ENCODE measurements at places on chromosomes 13 and 19.
A peak's percentile ranks its signal among the peaks of the same experiment; 100 is the strongest.

DNA sequence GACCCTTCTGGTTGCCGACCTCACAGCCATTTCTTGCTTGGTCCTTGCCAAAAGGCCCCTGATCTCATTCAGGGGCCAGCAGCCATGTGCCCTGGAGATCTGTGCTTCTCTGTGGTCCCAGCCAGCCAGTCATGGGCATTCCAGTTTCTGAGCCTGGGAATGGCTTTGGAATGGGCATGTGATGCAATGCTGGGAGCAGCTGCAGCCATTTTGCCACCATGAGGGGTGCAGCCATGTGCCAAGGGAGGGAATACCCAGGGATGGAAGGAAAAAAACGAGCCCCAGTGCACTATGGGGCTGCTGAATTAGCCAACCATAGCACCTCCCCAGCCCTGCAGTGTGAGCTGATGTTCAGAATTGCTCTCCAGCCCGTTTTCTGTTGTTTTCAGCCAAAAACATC lies 26.3 kb downstream of the F2RL3 start:
- no peak for DNase-seq

DNA sequence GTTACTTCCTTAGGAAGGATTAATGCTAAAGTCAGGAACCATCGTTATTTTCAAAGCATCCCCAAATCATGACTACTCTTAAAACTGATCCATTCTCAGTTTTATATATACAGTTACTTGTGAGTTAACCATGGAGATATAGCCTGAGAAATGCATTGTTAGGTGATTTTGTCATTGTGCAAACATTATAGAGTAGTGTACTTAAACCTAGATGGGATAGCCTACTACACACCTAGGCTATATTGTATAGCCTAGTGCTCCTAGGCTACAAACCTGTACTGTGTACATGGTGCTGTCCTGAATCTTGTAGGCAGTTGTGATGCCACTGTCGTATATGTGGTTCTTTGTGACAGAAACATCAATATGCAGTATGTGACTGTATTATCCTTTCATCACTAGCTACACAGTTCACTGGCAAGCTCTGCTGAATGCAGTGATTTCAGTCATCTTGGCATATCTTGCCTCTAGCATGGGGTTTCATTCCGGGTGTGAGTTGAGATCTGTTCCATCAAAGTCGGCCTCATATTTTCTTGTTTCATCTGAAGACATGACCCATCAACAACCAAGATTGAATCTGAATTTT lies 45.3 kb downstream of the CDK8 start:
- no peak for DNase-seq

DNA sequence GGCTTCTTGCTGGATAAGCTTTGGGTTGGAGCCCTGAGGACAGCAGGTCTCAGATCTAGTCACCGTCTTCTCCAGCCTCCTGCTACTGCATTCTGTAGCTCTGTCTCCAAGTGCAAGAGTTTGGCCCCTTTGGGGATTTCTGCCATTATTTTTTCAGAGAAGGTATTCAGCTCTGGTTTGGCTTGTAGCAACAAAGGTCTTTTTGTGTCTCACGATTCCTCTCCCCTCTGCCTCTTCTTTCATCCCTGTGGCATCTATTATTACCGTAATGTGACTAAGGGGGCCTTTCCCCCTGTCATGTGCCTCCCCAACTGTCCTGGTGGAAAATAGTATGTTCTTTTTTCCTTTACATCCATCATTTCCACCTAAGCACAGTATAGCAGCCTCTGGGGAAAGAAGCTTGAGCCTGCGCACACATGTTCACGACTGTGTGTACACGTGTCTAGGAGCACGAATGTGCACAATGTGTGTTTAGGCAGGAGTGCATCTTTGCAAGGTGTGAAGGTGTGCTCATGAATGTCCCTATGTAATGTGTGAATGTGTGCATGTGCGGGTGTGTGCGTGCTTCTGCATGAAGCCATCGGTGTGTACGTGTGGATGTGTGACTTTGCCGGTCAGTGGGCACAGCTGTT lies 273.9 kb downstream of the ZNF536 start:
- no peak for DNase-seq

DNA sequence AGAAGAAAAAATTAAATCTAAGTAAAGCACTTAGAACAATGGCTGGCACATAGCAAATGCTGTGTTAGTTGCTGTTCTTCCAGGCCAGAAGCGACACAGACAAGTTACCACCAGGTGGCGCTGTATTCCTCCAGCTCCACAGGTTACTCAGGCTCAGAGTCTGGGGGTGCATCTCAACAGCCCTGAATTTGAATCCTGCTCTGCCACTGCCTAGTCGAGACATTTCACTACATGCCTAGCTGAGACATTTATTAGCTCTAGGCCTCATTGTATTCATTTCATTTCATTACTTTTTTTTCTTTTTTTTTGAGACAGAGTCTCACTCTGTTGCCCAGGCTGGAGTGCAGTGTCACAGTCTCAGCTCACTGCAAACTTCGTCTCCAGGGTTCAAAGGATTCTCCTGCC lies 16.4 kb upstream of the CYP2B6 start:
- DNase-seq: peak; percentile 72

GRCh38 chr19:34075661-34076091 lies 96.6 kb upstream of the LSM14A start:
- no peak for DNase-seq

- no peak for DNase-seq
Measured at GRCh38 chr13:40651866-40652587, 14.4 kb downstream of the FOXO1 start.

DNA sequence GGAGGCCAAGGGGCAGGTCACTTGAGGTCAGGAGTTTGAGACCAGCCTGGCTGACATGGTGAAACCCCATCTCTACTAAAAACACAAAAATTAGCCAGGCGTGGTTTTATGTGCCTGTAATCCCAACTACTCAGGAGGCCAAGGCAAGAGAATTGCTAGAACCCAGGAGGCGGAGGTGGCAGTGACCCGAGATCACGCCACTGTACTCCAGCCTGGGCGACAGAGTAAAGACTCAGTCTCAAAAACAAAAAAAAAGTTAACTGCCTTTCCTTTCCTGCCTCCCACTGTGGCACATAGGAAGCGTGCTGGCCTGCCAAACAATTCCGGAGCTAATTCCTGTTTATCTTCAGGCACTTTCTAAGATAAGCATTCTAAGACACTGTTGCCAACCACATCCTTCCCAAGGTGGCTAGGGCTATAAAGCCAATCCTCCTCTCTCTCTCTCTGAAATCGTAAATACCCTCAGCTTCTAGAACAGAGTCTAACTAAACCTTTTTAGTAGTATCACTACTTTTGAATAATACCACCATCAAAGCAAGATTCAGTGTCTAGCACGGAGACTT lies 21.6 kb downstream of the SLC25A30 start:
- no peak for DNase-seq

DNA sequence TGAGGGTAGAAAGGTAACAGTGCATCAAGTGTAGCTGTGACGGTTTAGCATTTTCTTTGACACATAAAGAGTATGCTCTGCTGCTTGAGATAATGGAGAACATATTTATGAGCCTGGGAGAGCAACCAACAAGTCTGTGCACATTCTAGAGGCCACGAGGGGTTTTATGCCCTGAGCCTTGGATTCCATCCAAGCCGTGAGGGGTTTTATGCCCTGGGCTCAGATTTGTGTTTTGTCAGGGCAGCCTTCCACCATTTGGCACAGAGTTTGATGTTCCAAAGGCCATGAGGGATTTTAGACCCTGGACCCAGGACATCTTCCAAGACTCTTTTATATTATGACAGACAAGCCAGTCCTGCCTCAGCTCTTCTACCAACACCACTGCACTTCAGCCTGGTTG lies 106.4 kb downstream of the ZNF486 start:
- DNase-seq: no peak

DNA sequence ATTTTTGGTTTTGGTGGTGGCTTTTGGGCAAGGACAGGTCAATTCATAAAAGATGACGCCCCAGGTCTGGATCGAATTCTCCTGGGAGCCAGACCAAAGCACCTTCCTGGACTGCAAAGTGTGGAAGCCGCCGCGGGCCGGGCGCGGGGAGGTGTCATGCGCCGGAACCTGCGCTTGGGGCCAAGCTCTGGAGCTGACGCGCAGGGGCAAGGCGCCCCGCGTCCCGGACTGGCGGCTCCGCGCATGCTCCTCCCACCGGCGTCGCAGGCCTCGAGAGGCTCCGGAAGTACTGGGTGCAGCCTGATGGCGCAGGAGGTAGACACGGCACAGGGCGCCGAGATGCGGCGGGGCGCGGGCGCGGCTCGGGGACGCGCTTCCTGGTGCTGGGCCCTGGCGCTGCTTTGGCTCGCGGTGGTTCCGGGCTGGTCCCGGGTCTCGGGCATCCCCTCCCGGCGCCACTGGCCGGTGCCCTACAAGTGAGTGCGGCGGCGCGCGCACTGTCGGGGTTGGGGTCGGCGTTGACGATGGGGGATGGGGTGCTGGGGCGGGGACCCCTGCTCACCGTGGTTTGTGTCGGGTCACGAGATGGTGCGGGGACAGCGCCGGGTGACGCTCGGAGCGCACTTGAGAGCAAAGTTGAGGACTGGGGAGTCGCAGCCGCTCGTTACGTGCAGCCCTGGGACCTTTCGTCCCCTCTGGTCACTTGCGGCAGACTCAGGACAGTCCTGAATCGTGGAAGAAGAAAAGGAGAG lies at the start of gene CLN5:
TSS of gene CLN5 (plus strand) at position 286 of the 752 bp plus-strand sequence. CDS start at position 304, 18 bp downstream.
- peak; percentile 82 for DNase-seq

DNA sequence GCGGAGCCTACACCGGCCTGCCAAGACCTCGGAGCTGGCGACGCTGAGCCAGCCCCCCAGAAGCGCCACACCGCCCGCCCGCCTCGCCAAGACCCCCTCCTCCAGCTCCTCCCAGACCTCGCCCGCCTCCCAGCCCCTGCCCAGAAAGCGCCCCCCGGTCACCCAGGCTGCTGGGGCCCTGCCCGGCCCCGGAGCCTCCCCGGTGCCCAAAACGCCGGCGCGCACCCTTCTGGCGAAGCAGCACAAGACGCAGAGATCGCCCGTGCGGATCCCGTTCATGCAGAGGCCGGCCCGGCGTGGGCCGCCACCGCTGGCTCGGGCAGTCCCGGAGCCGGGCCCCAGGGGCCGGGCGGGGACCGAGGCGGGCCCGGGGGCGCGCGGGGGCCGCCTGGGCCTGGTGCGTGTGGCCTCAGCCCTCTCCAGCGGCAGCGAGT lies 10.2 kb downstream of the C19orf25 start:
- no peak for DNase-seq

DNA sequence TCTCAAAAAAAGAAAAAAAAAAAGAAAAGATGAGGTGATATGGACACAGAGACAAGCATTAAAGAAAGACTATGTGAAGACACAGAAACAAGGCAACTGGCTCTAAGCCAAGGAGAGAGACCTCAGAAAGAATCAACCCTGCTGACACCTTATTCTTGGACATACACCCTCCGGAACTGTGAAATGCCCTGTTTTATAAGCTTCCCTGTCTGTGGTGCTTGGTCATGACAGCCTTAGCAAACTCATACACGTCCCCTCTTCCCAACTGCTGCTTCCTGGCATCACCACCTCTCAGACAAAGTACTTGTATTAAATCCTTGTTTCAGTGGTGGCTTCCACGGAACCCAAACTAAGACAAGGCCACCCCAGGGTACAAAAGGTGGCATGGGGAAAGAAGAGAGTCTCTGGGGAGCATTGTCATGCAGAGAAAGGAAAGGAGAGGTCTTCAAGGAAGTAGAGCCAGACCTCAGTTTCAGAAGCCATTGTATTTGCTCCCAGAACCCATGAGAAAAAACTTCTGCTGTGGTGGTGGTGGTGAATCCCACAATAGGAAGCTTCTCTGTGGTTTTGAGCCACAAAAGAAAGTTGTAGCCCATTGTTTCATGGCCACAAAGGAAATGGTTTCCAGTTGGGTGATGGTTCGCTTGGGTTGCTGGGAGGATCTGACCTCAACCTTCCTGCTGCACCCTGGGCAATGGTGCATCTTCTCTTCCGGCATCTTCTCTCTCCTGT lies 16.3 kb upstream of the TSPAN16 start:
- DNase-seq: no peak

DNA sequence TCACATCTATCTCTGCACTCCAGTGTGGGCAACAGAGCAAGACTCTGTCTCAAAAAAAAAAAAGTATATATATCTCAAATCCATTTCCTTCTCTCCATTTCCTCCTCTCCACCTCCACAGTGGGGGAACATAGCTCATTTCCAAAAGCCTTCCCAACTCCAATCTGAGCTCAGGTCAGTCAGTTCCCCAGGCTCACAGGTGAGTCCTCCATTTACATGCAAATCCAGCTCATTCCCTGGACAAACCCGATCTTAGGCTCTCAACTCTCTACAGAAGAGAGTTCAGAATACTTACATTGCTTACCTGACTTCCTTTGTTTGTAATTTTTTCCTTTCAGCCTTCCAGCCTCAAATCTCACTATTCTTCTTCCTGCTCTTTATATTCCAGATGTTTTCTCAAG lies 518.3 kb downstream of the GPC6 start:
- no peak for DNase-seq

DNA sequence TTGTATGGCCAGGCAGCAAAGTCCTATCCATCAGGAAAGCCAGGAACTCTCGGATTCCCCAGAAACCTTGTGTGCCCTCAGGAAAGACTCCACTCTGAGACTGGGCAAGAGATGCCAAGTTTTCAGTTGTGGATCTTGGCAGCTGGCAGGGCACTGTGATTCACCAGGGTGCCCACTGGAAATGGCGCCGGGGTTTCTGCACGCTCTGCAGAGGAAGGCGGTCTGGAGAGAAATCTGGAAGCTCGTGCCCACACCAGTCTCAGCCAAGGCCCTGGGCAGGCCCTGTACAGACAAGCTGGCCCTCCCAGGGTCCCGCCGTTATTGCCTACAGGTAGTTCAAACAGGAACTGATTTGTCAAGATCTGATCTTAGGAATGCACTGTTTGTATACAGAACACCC lies 4.9 kb downstream of the NAPA start:
- DNase-seq: no peak

- no peak for DNase-seq
Measured at GRCh38 chr19:426725-427445, 17.9 kb upstream of the C2CD4C start.

DNA sequence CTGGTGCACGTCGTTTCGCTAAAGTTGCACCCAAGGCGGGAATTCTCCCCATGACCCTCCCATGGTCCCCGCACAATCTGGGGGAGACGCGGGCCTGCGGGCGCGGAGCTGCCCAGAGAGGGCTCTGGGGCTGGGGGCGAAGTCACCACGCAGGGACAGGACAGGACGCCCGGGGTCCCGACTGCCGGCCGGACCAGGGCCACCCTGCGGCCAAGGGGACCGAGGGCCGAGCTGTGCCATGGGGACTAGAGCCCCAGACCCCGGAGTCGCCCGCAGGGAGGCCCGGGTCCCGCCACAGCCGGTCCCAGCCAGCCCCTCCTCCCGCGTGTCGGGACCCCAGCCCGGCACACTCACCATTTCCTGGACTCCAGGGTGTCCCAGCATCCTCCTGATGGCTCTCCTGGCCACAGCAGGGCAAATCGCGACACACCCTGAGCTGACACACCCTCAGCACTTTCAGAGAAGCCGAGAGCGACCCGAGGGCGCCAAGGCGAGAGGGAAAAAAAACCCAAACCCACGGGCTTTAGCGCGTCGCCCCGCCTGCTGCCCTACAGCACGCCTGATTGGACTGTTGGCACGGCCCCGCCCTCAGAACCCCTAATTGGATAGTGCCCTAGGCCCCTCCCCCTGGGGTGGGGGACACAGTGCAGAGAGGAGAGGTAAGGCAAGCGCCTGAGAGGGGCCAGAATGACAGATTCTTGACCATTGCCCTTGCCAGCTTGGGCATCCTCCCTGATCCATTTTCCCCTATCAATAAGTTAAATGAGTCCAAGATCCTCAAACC lies 28.6 kb downstream of the ZNF44 start:
- DNase-seq: no peak

All from stimulated activated CD4-positive, alpha-beta T cell treated with anti-CD3 and anti-CD28 coated beads, Interleukin-1b, Interleukin-23, amount 100 ng/mL, for 1 hour (primary cell).